ENCODE measurements at places on chromosomes 4 and X.

DNA sequence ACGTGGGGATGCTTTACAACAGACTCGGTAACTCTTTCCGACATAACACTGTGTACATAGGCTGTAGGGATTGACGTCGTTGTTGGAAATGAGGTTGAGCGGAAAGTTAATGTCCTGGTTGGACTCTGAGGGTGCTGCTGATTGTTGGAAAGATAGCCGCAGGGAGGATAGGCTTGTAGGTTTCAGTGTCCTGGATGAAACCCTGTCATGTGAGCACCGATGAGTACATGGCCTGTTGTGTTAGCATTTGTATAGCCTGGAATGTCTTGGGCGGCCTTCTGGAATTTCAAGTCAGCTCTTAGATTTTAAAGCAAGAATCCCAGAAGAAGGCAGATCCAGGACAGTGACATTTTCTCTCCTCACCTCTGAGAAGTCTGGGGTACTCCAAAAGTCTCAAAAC lies 63.3 kb downstream of the TBC1D14 start:
- DNase-seq, result no peak

- DNase-seq, result no peak
Measured at GRCh38 chr4:164937576-164938270, 39.7 kb downstream of the TRIM61 start.

DNA sequence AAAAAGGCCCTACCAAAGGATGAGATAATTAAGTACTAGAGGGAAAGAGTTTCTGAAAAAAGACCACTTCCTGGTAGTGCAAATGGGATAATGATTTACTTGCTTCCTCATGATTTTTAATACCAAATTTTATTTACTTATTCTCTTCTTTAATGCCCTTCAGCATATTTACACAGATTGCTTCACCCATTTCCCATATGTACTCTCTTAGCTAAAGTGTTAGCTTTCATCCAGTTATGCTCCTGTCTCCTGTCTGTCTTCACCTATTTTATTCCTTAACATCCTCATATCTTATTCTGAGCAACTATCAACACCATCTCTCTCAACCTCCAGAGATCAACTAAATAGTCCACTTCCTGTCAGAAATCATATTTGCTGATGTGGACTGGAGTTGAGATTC lies 183.2 kb upstream of the HS3ST1 start:
- DNase-seq, result no peak

- no peak for DNase-seq
Measured at GRCh38 chr4:98945297-98945850, 16.4 kb upstream of the EIF4E start.

DNA sequence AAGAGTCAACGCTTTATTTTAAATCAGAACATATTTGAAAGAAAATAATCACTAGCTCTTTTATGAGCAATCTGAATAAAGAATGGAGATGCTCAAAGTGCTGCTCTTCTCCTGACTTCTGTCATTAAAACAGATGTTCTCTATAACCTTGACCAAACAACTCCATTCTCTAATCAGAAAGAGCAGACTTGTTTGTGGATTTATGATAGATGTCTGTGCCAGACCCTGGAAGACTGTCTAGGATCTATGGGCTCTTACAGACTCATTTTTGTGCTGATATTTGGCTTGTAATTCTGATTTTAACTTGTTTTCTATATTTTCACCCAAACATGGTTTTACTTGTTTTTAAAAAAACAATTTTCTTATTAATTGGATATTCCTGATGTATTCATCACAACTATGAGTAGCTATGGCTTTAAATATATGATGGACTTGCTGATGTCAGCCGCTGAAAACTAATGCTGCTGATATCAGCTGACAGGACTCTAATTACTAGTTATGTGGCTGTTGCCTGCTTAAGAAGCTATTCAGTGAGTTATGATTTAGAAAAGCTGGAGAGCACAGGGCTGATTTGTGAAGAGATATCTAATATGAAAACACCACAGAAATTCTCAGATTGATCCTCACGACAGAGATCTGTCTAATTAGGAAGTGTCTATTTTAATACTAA lies 31.6 kb upstream of the MAML3 start:
- no peak for DNase-seq

DNA sequence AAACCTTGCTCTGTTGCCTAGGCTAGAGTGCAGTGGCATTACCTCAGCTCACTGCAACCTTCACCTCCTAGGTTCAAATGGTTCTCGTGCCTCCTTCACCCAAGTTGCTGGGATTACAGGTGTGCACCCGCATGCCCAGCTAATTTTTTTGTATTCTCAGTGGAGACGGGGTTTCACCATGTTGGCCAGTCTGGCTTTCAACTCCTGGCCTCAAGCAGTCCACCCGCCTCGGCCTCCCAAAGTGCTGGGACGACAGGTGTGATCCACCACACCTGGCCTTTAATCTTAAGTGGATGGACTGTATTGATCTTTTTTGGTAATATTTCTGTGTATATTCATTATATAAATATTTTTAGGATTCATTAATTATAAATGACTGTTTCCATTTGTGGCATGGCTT lies 158.7 kb upstream of the CXorf51A start:
- no peak for DNase-seq

DNA sequence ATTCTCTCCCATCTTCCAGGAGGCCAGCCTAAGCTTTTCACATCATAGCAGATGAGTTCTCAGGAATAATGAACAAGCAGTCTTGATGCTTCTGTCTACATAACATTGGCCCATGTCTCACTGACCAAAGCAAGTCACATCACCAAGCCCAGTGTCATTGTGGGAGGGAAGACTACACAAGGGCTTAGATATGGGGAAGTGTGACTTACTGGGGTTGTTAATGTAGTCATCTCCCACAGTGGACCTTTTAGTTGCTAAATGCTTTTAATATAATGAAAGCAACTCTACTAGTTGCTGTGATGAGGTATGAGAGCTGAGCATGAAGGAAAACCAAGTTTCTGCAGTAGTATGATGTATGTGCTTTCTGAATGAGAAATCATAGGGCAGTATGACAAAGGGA lies 40.5 kb downstream of the TSPAN7 start:
- no peak for DNase-seq

- no peak for DNase-seq
Measured at GRCh38 chrX:19748896-19749680, 138.3 kb downstream of the SH3KBP1 start.

DNA sequence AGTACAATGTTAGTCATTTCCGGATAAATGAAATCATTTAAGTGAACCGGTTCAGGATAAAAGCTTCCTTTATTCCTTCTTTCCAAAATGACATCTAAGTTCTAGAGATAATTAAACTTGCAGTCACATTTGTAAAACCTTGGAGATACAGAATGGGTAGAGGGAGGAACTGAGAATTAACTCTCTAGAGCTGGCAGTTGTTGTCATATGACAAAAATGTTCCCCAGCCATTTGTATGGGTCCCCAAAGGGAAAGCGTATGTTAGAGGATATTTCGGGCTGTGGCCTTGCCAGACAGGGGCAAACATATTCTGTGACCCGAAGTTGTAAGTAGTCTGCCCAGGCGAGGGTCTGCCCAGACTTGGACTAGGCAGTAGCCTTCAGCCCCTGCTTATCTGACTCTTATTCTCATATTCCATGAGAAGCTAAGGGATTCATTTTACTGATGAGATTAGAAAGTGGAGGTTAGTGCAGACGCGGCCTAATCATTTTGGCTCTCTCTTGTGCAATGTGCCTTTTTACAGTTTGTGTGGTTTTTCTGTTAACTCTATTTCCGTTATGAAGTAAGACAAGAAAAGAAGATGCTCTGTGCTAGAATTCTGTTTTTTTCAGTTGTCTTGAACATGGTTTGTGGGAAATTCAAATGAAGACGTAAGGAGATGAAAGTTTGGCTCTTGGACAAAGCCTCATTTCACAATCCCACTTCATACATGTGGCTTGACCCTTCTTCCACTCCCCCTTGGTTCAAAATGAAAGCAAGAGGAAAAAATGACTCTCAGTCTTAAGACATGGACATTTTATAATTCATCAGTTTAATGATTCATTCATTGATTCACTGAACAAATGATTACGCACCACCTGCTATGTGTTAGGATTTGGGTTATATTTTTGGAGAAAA lies 2394.2 kb upstream of the AGA start:
- DNase-seq, result no peak

Measured in CD4-positive, alpha-beta T cell treated with Interleukin-2 at 100 ng/mL for 4 hours (primary cell).